ENCODE measurements at places on chromosomes 3 and 15.

DNA sequence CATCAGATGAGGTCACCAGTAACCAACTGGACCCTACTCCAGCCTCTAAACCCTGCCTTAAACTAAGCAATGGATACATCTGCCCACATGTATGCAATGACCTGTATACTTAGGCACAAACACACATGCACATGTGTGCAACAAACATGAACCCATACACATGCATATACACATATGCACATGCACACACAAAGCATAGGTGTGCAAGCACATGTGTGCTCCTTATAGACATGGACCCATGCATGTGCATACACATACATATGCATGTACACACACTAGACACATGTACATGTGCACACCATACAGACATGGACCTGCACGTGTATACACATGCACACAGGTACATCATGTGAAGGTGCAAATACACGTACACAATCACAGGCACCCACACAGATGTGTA is 8.6 kb upstream of the TRH start:
- no peak for DNase-seq

DNA sequence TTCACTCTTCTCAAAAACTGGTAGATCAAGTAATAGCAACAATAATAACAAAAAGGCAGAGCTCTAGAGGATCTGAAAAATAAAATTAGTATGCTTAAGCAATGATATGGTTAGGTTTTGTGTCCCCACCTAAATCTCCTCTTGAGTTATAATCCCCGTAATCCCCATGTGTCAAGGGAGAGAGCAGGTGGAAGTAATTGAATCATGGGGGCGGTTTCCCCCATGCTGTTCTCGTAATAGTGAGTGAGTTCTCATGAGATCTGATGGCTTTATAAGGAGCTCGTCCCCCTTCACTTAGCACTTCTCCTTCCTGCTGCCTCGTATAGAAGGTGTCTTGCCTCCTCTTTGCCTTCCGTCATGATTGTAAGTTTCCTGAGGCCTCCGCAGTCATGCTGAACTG is 60.2 kb upstream of the ABHD2 start:
- no peak for DNase-seq

- DNase-seq, result no peak
Measured at GRCh38 chr15:70477750-70478250, 285.6 kb downstream of the UACA start.

DNA sequence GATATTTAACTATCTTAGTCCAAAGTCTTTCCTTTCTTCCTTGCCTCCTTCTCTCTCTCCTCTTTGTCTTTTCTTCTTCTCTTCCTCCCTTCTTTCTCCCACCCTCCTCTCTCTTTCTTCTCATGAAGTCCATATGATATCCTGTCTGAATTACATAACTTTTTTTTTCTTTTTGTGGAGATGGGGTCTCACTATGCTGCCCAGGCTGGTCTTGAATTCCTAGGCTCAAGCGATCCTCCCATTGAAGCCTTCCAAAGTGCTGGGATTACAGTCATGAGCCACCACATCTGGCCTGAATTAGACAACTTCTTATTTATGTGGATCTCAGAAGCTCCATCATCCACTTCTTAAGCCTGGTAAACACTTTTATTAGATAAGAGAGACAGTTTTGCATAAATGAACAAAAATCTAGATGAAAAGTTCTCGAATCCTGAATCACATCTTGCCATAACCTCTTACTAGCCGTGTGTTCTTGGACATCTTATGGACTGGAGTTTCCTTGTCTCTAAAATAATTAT is 206.5 kb downstream of the LPP start:
- no peak for DNase-seq
